ENCODE measurements at places on chromosomes 12 and 14.

- no peak for DNase-seq
These were observed 17.6 kb downstream of the PTPRB start for GRCh38 chr12:70619471-70620152.

DNA sequence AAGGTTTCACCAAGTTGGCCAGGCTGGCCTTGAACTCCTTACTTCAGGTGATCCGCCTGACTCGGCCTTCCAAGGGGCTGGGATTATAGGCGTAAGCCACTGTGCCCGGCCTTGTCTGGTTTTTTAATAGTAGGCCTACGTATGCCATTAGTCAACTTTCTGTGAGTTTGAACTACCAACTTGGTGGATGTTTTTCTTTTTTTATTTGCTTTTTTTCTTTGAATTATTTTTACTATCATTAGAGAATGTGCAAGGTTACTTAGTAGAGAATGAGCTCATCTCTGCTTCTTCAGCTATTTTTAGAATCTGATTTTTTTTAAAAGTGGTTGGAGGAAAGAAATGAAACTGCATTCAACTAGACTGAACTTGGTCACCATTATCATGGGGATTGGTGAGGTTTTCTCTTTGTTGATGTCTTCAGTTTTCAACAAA is 51.4 kb downstream of the HMGA2 start:
- no peak for DNase-seq

- DNase-seq, result no peak
These were observed 237.9 kb upstream of the NAV3 start for GRCh38 chr12:77592836-77593235.

DNA sequence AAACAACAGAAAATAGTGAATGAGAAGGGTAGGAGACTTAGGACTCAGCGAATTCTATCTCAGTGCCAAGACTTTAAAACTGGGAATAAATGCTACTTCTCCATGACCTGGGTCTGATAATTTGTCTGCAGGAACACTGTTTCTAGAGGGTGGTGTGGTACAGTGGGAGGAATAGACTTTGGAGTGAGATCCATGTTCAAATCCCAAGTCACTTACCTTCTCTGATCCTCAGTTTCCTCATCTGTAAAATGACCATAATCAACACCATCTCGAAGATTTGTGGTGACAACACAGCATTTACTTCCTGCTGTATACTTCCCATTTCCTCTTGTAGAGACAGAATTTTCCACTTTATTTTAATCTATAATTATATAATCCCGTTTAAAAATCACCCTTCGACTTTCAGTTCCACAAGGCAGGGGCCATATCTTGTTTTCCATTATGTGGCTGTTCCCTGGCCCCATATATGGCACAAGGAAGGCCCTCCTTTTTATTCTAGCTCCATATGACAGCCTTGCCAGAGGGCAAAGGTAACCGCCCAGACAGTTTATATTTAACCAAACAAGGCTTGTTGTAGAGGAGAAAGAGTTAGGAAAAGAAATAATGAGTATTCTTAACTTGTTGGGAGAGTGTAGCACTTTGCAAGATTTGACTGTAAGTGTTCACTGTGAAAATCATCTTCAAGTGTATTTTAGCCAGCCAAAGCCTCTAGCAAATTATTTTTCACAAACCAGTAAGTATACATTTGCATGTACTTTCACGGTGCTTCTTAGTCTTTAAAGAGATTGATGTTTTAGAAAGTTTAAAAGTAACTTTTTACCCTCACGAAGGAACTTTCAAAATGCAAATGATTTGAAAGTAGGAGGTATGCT is 243.1 kb downstream of the AKAP6 start:
- no peak for DNase-seq

- DNase-seq, result no peak
These were observed 132.7 kb upstream of the DDHD1 start for GRCh38 chr14:53285821-53286220.

- no peak for DNase-seq
These were observed 64.8 kb downstream of the IGF1 start for GRCh38 chr12:102415515-102415914.

- no peak for DNase-seq
These were observed 57.5 kb downstream of the FRS2 start for GRCh38 chr12:69527506-69528272.

- no peak for DNase-seq
These were observed 355.8 kb downstream of the FSCB start for GRCh38 chr14:44151130-44151820.

DNA sequence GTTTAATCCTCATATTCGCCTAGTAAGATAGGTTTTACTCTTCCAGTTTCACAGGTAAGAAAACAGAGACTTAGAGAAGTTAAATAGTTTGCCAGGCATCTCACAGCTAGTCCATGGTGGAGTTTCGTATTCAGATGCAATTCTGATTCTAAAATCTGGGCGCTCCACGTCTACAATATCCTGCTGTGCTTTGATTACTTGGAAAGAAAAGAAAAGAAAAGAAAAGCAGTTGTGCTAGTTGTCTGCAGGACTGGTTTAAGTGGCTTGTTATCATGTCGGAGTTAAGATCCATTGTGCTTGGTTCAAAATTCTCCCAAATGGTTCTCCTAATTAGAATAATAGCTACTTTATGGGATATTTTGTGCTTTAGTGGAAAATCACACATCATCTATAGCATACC is 18.6 kb downstream of the AKAP3 start:
- DNase-seq, result no peak

- DNase-seq, result no peak
These were observed 81.1 kb upstream of the C14orf132 start for GRCh38 chr14:95958105-95958504.

DNA sequence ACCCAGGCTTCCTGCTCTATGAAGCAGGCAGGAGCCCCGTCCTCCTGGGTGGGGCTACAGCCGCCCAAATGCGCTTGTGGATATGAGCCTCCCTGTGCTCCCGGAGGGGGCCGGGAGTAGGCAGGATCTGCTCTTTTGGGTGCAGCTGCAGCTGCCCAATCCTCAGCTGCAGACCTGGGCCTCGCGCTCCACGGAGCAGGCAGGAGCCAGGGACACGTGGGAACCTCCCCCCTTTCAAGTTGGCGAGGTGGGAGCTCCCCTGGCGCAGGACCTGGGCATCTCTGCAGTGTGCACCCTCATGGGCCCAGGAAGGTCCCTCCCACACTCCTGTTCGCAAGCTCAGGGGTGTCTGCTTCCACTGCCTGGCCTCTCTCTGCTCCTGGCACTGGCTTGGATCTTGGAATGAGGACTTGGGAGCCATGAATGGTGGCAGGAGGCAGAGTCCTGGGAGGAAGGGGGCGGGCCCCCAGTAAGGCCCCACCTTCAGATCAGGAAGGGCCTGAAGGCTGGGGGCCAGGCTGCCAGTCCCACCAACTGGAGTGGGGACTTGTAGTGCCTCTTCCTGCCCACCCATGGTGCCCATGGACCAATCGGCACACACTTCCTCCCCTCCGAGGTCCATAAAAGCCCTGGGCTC is 61.3 kb downstream of the KLRG1 start:
- no peak for DNase-seq

- DNase-seq, result no peak
These were observed 17.6 kb downstream of the OR6J1 start for GRCh38 chr14:22626590-22626989.

DNA sequence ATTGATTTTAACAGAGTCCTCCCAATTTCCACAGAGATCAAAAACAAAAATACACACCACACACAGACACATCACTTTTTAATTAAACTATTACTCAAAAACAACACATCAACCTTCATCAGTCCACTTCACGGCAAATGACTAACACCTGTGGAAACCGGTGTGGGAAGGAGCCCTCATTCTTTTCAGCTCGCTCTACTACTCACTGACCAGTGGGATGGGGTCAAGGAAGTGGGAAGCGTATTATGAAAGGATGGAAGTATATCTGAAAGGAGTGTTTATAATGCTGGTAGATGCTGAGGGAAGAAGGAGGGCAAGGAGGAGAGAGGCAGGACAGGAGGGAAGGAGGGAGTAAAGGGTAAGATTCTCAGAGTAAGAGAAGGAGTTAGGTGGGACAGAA is 156.5 kb downstream of the EPS8 start:
- no peak for DNase-seq

DNA sequence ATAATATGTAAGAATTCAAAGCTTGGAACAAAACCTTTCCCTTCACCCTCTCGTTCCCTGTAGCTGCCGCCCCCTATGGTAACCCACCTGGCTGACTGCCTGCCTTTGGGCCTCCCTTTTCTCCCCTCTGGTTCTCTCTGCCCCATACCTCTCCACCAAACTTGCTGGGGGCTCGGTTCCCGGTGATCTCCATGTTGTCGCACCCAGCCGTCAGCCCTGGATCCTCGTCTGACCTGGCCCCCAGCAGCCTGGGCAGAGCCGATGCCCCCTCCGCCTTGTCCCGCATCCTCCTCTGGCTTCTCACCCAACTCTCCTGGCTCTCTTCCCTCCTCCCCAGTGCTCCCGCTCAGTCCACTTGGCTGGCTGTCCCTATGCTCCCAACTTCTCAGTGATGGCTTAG is 4.5 kb downstream of the CYP46A1 start:
- peak; percentile 66 for DNase-seq

- no peak for DNase-seq
These were observed 5.8 kb upstream of the FRS2 start for GRCh38 chr12:69464428-69464827.

DNA sequence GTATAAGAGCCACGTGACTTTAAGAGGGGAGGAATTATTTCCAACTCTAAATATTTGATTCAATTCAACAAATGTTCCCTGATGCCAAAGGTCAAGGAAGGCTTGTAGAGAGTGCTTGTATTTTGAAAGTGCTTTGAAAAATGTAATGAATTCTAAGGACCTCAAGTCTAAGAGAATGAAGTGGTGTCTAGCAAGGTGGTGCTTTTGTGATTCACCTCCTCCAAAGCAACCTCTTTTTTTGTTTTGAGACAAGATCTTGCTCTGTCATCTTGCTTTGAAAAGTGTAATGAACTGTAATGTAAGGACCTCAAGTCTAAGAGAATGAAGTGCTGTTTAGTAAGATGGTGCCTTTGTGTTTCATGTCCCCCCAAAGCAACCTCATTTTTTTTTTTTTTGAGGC is 13.7 kb downstream of the AK7 start:
- DNase-seq, result no peak

DNA sequence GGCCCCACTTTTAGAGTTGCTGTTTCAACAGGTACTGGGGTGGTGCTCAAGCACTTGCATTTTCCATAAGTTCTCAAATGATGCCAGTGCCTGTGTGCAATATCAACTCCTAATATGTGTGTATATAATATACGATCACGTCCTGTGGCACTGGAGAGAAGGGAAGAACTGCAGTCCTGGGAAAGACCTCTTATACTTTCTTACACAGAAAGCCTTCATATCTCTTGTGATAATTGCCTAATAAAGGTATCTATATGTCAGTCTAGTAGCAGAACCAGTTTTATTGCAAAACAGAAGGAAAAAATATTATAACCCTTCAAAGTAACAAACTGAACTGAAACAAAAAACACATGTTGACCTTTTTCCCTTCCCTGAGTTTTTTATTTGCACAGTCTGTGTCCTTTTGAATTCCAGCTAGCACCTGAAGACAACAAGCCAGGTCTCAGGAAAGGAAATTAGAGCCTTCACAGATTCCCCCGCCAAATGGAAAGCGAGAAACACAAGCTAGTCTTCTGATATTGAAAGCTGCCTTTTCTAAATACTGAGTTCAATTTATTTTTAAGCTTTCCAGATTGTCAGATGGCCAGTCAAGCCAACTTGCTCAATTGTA is 44.4 kb downstream of the IGF1 start:
- DNase-seq, result no peak

GRCh38 chr14:39232554-39233415 is 930 bp upstream of the MIA2 start:
- DNase-seq, result no peak

- DNase-seq, result no peak
These were observed 50.3 kb downstream of the LMO3 start for GRCh38 chr12:16555630-16556029.

DNA sequence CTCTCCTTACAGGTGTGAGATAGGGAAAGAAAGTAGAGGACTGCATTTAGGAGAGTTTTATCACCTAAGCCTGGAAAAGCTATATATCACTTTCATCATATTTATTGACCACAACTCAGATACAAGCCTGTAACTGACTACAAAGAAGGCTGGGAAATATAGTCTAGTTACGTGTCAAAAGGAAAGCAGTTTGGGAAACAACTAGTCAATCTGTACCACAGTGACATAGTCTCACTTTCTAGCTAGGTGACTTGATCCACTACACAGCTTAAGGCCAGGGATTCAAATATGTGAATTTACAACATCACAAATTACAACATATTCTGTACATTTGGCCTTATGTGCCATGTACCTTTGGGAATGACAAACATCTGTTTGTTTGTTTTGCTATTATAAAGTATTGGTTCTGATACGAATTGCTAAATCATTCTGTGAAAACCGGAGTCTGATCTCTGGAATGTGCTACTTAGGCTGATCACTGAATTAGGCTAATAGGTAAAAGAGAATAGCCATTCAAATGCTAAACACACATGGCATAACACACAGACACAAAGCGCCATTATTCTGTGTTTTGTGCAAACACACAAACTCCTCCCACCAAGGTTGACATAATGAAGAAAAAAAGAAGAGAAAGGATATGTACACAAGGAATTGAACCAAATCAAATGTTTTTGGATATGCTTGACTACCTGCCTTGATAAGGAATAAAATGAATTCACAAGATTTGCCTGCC is 279.8 kb downstream of the DUSP6 start:
- no peak for DNase-seq

- DNase-seq, result no peak
These were observed 13.5 kb upstream of the PDZRN4 start for GRCh38 chr12:41174602-41175001.

DNA sequence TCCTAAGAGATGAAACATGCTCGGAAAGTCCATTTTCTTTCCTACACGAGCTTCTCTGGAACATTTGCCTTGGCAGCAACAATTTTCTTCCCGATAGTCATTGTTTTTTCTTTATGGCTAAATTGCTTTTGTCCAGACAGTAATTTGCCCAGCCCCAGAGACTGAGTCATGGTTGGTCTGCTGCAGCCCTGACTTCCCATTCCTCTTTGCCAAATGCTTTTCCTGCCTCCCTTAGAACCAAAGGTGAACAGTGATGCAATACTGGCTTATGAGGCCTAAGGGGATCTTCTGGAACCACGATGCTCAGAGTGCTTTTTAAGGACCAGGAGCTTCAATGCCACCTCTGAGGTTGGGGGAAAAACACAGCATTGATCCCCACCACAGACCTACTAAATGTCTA is 1599.6 kb upstream of the TMEM132C start:
- DNase-seq, result no peak

- no peak for DNase-seq
These were observed 383.0 kb downstream of the LRIG3 start for GRCh38 chr12:58537278-58537677.

- DNase-seq, result no peak
These were observed 11.9 kb downstream of the CDC42BPB start for GRCh38 chr14:103045371-103045869.

GRCh38 chr14:101490771-101491170 is 70.5 kb upstream of the DIO3 start:
- DNase-seq, result no peak

GRCh38 chr12:108231109-108231905 is 102.2 kb downstream of the WSCD2 start:
- no peak for DNase-seq
